ENCODE measurements at places on chromosomes 13 and 19.

DNA sequence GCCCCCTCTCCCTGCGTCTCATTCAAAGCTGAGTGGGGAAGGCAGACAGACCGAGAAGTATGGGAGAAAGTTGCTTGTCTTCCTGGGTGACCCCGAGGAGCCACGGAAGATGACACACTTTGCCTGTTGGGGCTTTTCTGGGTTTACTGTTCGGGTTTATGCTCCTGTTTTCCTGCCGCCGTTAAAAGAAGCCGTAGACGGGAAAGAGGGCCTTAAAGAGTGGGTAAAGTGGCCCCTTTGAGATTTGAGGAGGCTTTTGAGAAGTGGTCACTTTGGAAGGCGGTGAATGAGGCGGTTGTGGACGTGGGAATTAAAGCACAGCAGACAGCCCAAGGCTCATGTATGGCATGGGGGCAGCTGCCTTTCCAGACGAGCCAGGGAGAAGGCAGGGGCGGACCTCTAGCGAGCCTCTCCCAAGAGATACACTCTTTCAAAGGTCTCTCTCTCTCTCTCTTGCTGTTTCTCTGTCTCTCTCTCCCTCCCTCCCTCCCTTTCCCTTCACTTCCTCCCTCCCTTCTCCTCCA lies 493 bp upstream of the LHFPL6 start:
- peak; percentile 16 for DNase-seq

DNA sequence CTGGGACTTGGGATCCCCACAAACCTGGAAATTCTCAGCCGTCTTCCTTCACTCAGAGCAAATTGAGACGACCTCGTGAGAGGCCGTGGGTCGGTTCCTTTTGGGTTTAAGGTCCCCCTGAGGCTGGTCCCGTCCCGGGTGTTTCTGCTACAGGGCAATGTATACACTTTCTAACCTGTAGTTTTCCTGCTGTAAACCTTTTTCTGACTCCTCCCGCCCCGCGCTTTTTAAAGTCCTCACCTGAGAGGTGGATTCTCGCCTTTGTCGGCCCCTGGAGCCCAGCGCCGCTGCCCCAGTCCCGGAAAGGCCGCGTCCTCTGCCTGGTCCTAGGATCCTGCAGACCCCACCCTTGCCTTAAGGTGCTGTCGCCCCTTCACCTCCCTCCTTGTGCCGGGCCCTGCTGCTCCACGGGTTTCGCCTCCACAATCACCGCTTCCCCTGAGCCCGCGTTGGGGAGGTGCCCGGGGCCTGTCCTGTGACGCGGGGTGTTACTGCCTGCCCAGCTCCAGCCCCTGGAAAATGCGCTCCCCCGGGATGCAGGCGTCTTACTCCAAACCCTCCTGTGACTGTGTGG lies 391 bp downstream of the ZNF761 start:
- DNase-seq, result peak; percentile 6

DNA sequence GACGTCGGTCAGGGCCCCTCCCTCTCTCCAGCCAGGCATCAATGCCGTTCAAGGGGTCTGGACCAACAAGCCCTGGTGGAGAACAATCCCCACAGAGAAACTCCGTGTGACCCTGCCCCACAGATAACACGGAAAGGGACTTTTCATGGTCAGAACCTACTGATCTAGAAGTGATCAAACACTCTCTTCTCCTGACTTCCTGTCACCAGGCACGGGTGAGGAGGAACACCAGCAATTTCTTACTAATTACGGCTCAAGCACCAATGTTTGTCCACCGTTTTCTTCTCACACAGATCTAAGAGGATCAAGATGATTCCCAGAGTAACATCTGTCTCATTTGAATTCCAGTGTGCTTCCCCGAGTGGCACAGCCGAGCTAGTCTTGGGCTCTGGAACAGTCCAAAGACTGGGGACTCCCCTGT lies 11.8 kb downstream of the RASA3 start:
- DNase-seq, result no peak

DNA sequence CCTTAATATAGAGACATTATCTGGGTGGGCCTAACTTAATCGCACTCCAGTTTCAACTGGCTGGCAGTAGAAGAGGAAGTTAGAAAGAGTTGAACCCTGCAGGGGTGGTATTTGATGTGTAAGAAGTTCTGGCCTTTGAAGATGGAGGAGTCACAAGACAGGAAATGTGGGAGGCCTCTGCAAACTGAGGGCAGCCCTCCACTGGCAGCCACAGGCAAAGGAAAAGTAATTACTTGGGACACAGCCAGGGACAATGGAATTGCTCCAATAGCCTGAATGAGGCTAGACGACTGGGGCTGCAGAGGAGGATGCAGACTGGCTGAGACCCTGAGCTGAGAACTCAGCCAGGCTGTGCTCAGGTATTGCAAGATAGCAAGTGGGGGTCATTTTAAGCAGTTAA lies 703.3 kb upstream of the ARGLU1 start:
- peak; percentile 14 for DNase-seq

GRCh38 chr19:13817615-13818371 lies 22.6 kb downstream of the ZSWIM4 start:
- no peak for DNase-seq

- peak; percentile 50 for DNase-seq
Observed at GRCh38 chr19:19170053-19170872, at the start of gene MEF2B. Gene MEF2B (minus strand): TSS chr19:19170263. CDS start chr19:19150735, 19,528 bp downstream.
